ENCODE measurements at places on chromosomes 1 and 21. TPM values are rescaled to one million over a fixed set of nuclear protein-coding genes. Genes with fewer than 3 reads are reported as not detected.

DNA sequence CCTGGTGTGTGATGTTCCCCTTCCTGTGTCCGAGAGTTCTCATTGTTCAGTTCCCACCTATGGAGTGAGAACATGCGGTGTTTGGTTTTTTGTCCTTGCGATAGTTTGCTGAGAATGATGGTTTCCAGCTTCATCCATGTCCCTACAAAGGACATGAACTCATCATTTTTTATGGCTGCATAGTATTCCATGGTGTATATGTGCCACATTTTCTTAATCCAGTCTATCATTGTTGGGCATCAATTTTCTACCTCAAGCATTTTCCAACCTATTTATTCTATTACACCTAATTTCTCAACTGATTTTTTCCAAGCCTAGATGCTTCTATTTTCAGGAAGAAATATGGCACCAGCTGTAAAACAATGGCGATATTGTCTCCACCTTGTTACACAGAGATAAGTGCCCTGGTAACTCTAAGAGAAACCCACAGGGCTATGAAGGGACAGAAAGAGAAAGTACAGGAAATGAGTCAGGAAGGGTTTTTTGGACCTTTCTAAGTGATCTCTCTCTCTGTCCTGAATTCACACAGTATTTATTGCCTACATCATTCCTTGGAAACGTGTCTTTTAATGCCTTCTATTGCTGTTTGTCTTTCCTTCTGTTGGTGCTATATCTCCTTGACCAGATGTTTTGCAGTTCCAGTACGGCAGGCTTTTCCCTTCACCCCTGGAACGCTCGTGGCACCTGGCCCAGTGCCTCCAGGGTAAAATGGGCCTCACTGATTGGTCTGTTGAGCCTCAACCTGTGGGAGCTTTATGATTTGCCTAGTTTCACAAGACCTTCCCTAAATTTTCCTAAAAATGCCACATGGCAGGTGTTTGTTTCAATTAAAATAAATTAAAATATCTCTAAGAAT lies 14.6 kb upstream of the JAK1 start:
- DNase-seq, result no peak

- DNase-seq, result no peak
Measured at GRCh38 chr1:18343581-18343980, 137.1 kb upstream of the KLHDC7A start.

DNA sequence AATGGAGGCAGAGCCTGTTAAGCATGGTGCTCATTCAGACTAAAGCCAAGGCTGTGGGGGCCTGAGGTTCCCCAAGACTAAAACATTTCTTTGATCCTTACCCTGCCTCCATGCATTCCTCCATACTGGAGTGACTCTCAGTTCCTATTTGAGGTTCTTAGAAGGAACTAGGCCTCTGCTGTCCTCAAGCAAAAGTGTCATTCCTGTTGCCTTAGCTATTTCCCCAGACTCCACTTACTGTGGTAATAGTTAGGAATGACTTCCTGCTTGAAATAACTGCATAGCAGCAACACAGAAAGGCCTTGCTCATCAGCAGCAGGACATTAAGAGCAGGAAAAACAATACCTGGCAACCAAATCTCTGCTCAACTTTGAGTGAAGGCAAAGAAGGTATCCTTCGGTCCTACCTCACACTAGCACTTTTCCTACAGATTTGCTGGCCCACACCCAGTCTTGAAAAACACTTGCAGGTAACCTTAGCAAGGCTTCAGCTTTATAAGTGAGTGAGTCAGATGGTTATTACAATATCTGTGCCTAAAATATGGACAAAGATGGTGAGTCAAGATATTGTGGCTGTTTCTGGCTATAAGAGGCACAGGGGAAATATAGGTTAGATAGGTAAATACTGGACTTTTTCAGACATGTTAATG lies 14.8 kb downstream of the LRRC41 start:
- no peak for DNase-seq

DNA sequence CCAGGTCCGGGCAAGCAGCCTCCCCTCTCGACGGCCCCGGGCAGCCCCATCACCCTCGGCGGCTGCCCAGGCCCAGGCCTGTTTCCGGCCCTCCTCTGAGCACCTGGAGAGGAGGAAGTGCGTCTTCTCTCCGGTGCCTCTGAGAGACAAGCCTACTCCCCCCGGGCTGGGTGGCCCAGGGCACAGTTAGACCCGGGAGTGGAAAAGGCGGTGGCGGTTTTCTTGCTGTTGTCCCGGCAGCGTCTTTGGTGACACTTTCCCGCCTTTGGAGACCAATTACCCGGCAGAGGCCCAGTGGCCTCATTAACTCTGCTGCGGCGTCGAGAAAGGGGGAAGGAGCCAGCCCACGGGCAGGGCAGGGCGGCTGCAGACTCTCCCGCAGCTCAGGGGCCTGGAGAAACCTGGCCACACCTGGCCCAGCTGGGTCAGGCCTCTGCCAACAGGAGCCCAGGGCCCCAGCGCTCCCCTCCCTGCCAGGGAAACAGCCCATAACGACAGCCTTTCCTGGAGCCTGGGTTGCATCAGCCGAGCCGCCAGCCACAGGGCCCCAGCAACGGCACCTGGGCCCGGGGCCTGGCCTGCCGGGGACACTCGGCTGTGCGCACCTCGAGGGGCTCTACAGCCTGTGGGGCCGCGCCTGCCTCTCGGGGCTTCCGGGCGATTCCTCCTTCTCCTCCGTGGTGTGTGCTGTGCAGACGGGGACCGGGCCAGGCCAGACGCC lies 28.4 kb upstream of the C1orf159 start:
- DNase-seq, result no peak

The RGS5 gene
- total RNA-seq, result 10.9 TPM

The FCRL6 gene
- total RNA-seq, result not detected

The OR2T33 gene
- 0.64 TPM for total RNA-seq

DNA sequence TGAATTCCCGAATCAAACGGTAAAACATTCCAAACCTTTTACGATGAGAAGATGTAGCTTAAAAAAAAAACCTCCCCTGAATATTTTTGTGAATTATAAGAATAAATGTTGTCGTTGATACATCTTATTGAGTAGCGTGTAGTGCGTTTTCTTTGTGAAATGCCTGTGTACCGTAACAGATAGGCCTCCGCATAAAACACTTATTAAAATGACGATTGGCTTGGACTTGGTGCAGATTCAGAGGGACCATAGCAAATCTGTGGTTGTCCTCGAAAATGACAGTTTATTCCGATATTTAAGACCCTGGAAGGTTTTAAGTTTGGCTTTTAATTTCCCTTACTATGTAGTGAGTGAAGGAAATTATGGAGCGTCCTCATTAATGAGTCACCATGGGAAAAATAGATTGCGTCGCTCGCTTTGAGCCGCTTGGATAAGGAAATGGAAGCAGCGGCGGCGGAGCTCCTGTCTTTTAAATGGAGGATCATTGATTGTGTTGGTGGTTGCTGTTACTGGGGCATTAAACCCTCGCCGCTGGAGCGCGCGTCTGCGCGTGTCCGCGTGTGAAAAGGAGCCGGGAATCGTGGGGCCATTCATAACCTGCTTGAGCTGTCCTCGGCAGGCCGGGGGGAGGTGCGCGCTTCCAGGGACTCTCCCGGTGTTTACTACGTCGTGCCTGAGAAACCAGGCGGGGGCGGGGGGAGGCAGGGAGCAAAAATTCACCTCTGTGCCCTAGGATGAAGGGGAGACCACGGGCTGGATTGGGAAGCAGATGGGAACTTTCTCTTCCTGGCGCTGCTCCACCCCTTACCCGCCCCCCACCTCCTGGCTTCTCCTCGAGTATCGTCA lies 1.6 kb downstream of the SPEN start:
- peak; percentile 79 for DNase-seq

DNA sequence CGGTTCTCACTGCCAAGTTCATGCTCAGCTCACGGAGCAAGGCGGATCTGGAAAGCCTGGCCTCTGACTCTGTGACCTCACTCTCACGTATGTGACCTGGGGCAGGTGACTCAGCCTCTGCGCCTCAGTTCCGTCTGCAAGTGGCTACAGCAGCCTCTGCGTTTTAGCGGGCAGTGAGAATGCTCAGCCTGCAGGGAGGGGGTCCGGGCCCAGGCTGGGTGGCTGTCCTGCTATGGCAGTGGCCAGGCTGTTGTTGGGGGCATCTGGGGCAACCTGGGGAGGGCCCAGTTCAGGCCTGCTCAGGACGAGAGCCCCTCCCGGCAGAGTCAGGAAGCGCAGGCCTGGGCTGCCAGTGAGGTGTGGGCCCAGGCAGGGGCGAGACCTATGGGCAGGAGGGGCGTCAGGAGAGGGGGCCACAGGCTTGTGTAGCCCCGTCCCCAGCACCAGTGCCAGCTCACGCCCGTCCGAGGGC lies 27.9 kb downstream of the ARHGEF16 start:
- no peak for DNase-seq

GRCh38 chr1:219074084-219074728 lies 99.5 kb upstream of the LYPLAL1 start:
- DNase-seq, result no peak

DNA sequence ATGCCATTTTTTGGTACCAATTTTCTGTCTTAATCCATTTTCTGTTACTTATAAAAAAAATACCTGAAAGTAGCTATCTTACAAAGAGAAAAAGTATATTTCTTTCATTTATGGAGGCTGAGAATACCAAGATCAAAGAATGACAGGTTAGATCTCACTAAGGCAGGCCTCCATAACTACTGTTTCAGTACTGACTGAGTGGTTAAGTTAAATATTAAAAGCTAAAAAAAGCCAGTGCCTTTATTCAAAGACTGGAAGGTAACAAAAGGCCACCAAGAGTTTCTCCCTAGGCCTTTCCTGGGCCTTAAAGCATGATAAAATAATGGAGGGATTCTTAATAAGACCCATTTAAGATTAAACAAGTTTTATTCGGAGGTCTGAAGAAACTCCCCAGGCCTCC lies 687.7 kb upstream of the ADGRL4 start:
- no peak for DNase-seq

GRCh38 chr1:29240400-29240837 lies 4.1 kb downstream of the PTPRU start:
- DNase-seq, result no peak

The CD52 gene
- total RNA-seq, result not detected

GRCh38 chr1:95916616-95917015 lies 682.6 kb downstream of the RWDD3 start:
- DNase-seq, result no peak

The SELL gene
- total RNA-seq, result 1.3 TPM

The SYT14 gene
- 49.5 TPM for total RNA-seq

- DNase-seq, result no peak
Measured at GRCh38 chr1:173865468-173866164, 2.2 kb downstream of the GAS5 start.

Data from cerebellum (tissue), 4 donors.